IMR-90 (cell line): ENCODE measurements at places on chromosomes 12 and 14. TPM values are rescaled to one million over a fixed set of nuclear protein-coding genes. Genes with fewer than 3 reads are reported as not detected.

Gene GLIPR1L1
- total RNA-seq = not detected in 2 replicates

- no peak for DNase-seq
Observed at GRCh38 chr12:120618954-120619615, 21.3 kb upstream of the CABP1 start.

DNA sequence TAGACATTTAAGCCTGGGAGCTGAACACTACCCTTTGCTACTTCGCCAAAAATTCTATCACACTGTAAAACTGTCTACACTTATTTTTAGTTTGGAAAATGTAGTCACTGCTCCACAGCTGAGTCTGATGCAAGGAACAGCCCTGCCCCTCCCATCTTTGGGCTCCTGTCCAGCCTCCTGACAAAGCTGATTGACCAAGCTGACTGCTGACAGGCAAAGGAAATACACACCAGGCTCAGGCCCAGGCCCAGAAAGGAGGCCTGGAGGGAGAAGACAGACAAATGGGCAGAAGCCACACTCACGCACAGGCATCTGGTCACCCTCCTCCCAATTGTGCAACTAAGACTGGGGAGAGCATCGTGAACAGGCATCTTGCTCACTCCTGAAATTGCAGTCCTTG lies 55.3 kb downstream of the ISCA2 start:
- peak; percentile 38 for DNase-seq

GRCh38 chr12:121574025-121574424 lies 6.8 kb downstream of the KDM2B start:
- DNase-seq = no peak
